ENCODE measurements at places on chromosomes 4 and X.

DNA sequence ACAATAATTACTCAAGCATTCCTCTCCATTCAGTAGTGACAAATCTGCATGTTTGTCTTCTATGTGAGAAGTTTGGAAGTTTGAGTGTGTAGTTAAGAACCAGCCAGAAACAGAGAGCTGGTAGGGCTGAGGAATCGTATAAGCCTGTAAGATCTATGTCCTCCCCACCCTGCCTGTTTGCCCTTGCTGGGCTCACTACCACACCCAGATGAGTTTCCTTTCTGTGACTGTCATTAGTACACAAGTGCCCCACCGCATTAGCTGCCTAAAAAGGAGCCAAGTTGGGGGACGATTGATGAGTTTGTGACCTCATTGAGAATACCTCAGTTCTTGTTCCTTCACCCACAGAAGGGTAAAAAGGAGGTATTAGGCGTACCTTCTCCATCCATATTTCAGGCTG lies 28.3 kb downstream of the DOCK11 start:
- H3K27ac ChIP-seq, result no peak overlapping the region
- peaks cover 5% of the 10 kb centered on the region for H3K4me1 ChIP-seq
- H3K4me3 ChIP-seq, result no peak overlapping the region
- no peak for DNase-seq

- no peaks in the 10 kb centered on the region for H3K4me1 ChIP-seq
- no peak overlapping the region for H3K27ac ChIP-seq
- no peaks in the 10 kb centered on the region for H3K36me3 ChIP-seq
- H3K27me3 ChIP-seq, result no peaks in the 10 kb centered on the region
These were observed 147.8 kb upstream of the KLF3 start for GRCh38 chr4:38516190-38516589.

- DNase-seq, result no peak
- H3K27me3 ChIP-seq, result no peaks in the 10 kb centered on the region
- no peak overlapping the region for H3K27ac ChIP-seq
- H3K36me3 ChIP-seq, result no peaks in the 10 kb centered on the region
These were observed 8.9 kb downstream of the NUP62CL start for GRCh38 chrX:107197319-107197718.

- H3K4me3 ChIP-seq, result no peak overlapping the region
- H3K27me3 ChIP-seq, result no peaks in the 10 kb centered on the region
- H3K27ac ChIP-seq, result no peak overlapping the region
- DNase-seq, result no peak
- H3K4me1 ChIP-seq, result no peaks in the 10 kb centered on the region
These were observed 121.3 kb downstream of the PPARGC1A start for GRCh38 chr4:23768541-23768940.

GRCh38 chr4:1356181-1356998 lies 9.4 kb downstream of the UVSSA start:
- no peak overlapping the region for H3K27ac ChIP-seq
- no peak overlapping the region for H3K4me3 ChIP-seq
- DNase-seq, result no peak
- H3K36me3 ChIP-seq, result peaks cover 14% of the 10 kb centered on the region

GRCh38 chrX:139828033-139828432 lies 104.8 kb downstream of the ATP11C start:
- H3K4me3 ChIP-seq, result no peak overlapping the region
- peaks cover 6% of the 10 kb centered on the region for H3K4me1 ChIP-seq
- no peaks in the 10 kb centered on the region for H3K36me3 ChIP-seq

- H3K4me1 ChIP-seq, result peaks cover 12% of the 10 kb centered on the region
- no peaks in the 10 kb centered on the region for H3K27me3 ChIP-seq
- DNase-seq, result no peak
These were observed 239.0 kb downstream of the PDGFC start for GRCh38 chr4:156732634-156733033.

DNA sequence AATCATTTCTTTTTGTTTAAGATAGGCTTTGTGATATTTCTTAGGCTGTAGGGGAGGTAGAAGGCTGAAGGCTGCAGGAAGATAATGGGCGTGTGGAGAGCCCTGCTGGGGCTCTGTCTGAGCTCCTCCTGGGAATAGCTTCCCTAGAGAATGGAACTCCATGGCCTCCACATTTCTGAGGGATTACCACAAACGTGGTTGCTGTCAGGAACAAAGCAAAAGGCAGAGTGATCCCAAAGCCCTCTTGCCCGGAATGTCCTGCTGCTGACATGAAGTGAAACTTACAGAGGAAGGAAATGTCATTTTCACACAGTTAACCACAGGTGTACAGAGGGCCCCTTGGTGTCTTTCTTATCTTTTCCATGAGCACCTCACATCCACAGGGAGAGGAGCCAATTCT lies 89.3 kb downstream of the DDIT4L start:
- H3K27me3 ChIP-seq, result no peaks in the 10 kb centered on the region
- H3K4me3 ChIP-seq, result no peak overlapping the region
- H3K27ac ChIP-seq, result no peak overlapping the region
- no peak for DNase-seq
- no peaks in the 10 kb centered on the region for H3K36me3 ChIP-seq

GRCh38 chr4:117654079-117654478 lies 380.2 kb upstream of the NDST3 start:
- no peak overlapping the region for H3K27ac ChIP-seq
- H3K4me3 ChIP-seq, result no peak overlapping the region
- no peaks in the 10 kb centered on the region for H3K4me1 ChIP-seq

- H3K4me1 ChIP-seq, result no peaks in the 10 kb centered on the region
- H3K27ac ChIP-seq, result no peak overlapping the region
- no peaks in the 10 kb centered on the region for H3K36me3 ChIP-seq
- no peaks in the 10 kb centered on the region for H3K27me3 ChIP-seq
- no peak overlapping the region for H3K4me3 ChIP-seq
- DNase-seq, result no peak
These were observed 577.1 kb downstream of the ANKRD50 start for GRCh38 chr4:124135409-124135813.

- no peak for DNase-seq
- peaks cover 47% of the 10 kb centered on the region for H3K36me3 ChIP-seq
- H3K4me1 ChIP-seq, result no peaks in the 10 kb centered on the region
- H3K27ac ChIP-seq, result no peak overlapping the region
These were observed 34.1 kb downstream of the ANXA3 start for GRCh38 chr4:78585633-78586032.

DNA sequence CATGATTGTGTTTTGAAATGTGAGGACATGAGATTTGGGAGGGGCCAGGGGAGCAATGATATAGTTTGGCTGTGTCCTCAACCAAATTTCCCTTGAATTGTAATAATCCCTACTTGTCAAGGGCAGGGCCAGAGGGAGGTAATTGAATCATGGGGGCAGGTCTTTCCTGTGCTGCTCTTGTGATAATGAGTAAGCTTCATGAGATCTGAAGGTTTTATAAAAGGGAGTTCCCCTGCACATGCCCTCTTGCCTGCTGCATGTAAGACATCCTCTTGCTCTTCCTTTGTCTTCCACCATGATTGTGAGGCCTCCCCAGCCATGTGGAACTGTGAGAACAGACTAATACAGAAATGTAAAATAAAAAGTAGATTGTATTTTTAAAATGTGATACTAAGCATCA lies 1294.9 kb downstream of the ADGRL3 start:
- no peak overlapping the region for H3K4me3 ChIP-seq
- H3K27me3 ChIP-seq, result no peaks in the 10 kb centered on the region
- DNase-seq, result no peak
- H3K27ac ChIP-seq, result no peak overlapping the region

DNA sequence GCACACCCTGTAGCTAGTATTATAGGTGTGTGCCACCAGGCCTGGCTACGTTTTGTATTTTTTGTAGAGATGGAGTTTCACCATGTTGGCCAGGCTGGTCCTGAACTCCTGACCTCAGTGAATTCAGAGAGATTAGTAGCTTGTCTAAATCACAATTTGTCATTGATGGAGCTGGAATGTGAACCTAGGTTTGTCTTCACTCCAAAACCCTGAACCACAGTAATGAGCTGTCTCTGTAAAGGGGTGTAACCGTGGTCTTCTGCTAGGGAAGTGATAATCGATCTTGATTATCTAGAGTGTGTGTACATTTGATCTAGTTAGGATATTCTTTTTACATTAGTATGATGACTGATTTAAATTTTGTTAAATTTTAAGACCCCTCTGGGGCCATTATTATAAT lies 8.3 kb downstream of the ARHGAP10 start:
- no peak for DNase-seq
- H3K36me3 ChIP-seq, result no peaks in the 10 kb centered on the region
- no peak overlapping the region for H3K27ac ChIP-seq
- no peak overlapping the region for H3K4me3 ChIP-seq

DNA sequence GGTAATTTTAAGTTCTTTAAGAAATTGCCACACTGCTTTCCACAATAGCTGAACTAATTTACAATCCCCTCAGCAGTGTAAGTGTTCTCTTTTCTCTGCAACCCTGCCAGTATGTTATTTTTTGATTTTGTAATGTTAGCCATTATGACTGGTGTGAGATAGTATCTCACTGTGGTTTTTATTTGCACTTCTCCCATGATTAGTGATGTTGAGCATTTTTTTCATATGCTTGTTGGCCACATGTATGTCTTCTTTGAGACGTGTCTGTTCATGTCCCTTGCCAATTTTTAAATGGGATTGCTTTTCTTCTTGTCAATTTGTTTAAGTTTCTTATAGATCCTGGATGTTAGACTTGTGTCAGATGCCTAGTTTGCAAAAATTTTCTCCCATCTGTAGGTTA lies 86.1 kb downstream of the BMP3 start:
- H3K36me3 ChIP-seq, result no peaks in the 10 kb centered on the region
- H3K27ac ChIP-seq, result no peak overlapping the region
- no peaks in the 10 kb centered on the region for H3K27me3 ChIP-seq
- no peak for DNase-seq

DNA sequence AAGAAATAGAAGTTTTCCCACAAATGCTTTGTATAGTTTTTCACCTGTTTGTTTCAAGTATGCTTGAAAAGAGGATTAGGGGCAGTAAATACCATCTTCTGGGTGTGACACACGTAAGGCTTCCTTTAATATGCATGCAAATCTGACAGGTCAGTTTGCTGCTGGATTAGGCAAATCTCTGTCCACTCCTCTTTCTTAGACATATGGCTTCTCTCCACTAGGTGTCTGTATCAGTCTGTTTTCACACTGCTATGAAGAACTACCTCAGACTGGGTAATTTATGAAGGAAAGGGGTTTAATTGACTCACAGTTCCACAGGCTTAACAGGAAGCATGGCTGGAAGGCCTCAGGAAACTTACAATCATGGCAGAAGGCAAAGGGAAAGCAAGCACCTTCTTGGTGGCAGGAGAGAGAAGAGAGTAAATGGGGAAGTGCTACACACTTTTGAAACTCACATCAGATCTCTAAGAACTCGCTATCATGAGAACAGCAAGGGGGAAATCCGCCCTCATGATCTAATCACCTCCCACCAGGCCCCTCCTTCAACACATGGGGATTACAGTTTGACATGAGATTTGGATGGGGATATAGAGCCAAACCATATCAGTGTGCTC lies 66.9 kb downstream of the TAB3 start:
- H3K4me1 ChIP-seq, result no peaks in the 10 kb centered on the region
- no peak overlapping the region for H3K4me3 ChIP-seq

DNA sequence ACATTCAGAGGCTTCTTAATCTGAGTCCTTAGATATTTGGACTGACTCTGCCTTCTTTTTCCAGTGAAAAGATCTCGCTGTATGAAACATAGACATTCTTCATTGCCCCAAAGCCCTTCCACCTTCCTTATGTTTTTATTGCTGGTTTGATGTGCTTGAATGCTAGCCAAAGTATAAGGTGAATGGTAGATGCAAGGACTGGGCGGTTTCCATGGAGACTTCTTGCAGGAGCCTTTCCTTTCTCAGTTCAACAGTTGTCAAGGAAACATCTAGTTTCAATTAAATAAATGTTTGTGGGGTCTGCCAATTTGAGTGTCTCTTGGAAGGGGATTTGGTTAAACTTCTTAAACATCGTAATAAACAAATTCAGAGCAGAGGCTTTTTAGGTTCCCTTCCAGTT lies 46.0 kb downstream of the REPS2 start:
- DNase-seq, result no peak
- peaks cover 7% of the 10 kb centered on the region for H3K27me3 ChIP-seq
- H3K36me3 ChIP-seq, result no peaks in the 10 kb centered on the region
- no peak overlapping the region for H3K27ac ChIP-seq
- no peak overlapping the region for H3K4me3 ChIP-seq
- no peaks in the 10 kb centered on the region for H3K4me1 ChIP-seq

DNA sequence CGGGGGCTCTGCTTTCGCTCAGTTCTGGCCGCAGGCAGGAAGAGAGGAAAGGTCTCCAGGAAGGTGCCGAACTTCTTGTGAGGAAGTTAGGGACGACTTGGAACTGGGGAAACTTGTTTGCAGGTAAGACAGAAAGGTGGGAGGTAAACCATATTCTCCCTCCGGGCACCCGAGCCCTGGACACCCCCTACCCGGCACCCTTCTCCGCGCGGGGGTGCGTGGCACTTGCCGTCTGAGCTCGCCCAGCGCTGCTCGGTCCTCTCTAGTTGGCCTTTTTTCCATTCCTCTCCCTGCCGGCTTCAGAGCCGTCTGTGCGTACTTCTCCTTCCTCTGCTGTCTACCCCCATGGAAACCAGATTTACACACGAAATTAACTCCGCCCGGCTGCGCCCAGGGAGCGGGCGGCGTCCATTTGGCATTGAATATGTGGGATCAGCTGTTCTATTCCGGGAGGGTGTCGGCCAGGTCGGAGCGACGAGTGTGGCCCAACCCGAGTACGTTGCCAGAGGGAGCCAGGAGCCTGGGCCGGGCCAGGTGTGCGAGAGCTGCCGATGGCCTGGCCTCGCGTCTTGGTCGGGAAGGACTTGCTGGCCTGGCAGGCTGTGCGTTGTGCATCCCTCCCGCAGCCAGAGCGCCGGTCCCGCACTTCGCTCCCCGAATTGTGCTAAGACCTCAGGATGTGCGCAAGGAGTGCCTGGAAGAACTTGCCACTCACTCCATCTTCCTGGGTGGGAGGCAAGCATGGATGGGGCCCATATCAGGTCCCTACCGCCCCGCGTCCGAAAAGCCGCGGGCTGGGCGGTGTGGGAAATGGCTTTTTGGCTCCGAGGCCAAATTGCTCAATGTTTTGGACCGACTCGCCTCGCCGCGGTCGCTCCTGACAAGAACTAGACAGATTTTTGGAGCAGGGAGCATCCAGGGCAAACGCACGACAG lies 1.7 kb downstream of the PDGFRA start:
- peaks cover 70% of the 10 kb centered on the region for H3K27me3 ChIP-seq
- no peak overlapping the region for H3K4me3 ChIP-seq
- no peaks in the 10 kb centered on the region for H3K36me3 ChIP-seq
- no peak for DNase-seq
- peaks cover 48% of the 10 kb centered on the region for H3K4me1 ChIP-seq

GRCh38 chr4:950136-951020 lies 18.1 kb downstream of the TMEM175 start:
- H3K4me3 ChIP-seq, result no peak overlapping the region
- H3K27ac ChIP-seq, result no peak overlapping the region
- DNase-seq, result no peak

DNA sequence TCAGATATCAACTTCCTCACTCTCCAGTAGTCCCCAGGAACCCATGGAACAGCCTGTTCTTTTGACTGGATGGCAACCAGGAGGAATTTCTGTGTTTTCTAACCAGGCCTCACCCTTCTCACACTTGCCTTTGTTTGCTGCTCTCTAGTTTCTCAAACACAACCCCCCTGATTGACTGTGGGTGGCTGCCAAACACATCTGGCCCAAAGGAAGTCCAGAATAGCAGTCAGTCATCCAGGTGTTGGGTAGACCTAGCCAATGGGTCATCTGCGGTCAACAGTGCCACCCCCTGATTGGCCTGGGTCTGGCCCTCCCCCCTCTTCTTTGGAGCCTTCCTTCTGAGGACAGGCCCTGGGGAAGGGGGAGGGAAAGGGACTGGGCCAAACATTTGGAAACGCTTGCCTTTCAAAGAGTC lies 53.7 kb downstream of the MSX1 start:
- no peak overlapping the region for H3K4me3 ChIP-seq
- H3K27ac ChIP-seq, result no peak overlapping the region
- no peaks in the 10 kb centered on the region for H3K27me3 ChIP-seq
- no peak for DNase-seq
- no peaks in the 10 kb centered on the region for H3K4me1 ChIP-seq
